NCI-H526 (cell line): ENCODE measurements at places on chromosomes 5 and 9.

DNA sequence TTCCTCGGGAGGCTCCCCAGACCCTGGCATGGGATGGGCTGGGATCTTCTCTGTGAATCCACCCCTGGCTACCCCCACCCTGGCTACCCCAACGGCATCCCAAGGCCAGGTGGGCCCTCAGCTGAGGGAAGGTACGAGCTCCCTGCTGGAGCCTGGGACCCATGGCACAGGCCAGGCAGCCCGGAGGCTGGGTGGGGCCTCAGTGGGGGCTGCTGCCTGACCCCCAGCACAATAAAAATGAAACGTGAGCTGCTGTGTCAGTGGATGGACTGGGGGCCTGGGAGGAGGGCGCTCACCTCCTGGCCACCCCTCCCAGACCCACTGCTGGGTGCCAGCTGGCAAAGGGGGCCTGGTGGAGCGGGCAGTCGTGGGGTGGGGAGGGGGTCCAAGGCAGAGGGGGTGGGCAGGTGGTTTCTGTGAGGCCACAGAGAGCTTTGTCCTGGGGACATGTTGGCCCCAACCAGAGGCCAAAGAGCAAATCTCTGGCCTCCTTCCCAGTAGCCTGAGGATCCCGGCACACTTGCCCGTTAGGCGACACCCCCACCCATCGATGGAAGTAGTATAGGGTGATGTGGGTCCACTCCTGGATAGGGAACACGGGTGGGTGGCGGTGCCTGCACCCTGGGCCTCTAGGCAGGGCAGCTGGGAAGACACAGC is 9.8 kb downstream of the EGFL7 start:
- DNase-seq, result no peak

- DNase-seq, result no peak
Observed at GRCh38 chr5:179901915-179902762, 5.6 kb downstream of the TBC1D9B start.

GRCh38 chr9:13387734-13388067 is 108.2 kb upstream of the MPDZ start:
- no peak for DNase-seq

GRCh38 chr5:127839496-127840197 is 136.5 kb downstream of the CCDC192 start:
- DNase-seq, result no peak

DNA sequence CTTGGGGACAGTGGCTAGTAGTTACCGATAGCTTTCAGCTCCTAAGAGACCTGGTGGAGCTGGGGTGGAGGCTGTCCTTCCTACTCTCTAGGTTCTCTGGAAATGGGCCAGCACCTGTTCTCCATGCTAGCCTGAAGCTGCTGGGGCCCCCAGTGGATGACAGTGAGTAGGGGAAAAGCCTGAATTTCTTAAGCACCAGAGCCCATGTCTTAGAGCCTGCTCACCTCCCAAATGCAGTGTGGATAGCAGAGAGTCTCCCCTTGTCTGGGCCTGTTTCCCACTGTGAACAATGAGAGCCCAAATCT is 105.8 kb downstream of the DAB2IP start:
- DNase-seq, result no peak

- no peak for DNase-seq
Observed at GRCh38 chr5:142784401-142784955, 14.3 kb downstream of the ARHGAP26 start.

DNA sequence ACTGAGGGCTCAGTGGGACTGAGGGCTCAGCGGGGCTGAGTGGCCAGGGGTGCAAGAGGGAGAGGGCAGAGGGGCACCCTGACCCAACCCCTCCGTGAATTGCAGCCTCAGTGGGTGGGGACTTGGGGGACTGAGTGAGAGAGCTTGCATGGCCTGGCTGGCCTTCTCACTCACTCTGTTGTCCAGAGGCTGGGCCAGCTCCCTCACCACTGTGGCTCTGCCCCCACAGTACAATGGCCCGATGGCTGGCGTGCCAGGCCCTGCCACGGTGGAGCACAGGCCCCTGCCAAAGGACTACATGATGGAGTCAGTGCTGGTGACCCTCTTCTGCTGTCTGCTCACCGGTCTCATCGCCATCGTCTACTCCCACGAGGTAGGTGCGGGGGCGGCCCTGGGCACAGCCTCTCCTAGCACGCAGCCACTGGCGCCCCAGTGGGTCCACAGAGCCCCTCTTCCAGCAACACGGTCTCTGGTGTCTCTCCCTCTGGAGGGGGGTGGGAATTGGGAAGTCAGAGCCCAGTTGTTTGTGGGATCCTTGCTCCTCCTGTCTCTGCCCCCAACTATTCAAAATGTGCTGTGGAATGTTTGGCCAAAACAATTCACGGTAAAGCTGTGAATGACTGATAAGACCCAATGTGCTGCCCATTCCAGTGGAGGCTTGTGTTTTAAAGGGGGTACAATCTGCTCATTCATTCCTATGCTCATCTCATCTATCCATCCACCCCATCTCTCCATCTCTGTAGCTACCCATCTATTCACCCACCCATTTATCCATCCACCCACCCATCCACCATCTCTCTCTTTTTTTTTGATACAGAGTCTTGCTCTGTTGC is 10.7 kb downstream of the PRRT1B start:
- no peak for DNase-seq

- DNase-seq, result no peak
Observed at GRCh38 chr9:115808108-115808507, 345.5 kb upstream of the PAPPA start.

GRCh38 chr5:157109744-157110143 is 900 bp upstream of the HAVCR2 start:
- DNase-seq, result no peak

- no peak for DNase-seq
Observed at GRCh38 chr5:16902846-16903245, 33.2 kb downstream of the MYO10 start.

GRCh38 chr9:4276856-4277255 is 23.0 kb downstream of the GLIS3 start:
- no peak for DNase-seq

- peak; percentile 89 for DNase-seq
Observed at GRCh38 chr5:139903795-139904565, 108.4 kb downstream of the PSD2 start.

DNA sequence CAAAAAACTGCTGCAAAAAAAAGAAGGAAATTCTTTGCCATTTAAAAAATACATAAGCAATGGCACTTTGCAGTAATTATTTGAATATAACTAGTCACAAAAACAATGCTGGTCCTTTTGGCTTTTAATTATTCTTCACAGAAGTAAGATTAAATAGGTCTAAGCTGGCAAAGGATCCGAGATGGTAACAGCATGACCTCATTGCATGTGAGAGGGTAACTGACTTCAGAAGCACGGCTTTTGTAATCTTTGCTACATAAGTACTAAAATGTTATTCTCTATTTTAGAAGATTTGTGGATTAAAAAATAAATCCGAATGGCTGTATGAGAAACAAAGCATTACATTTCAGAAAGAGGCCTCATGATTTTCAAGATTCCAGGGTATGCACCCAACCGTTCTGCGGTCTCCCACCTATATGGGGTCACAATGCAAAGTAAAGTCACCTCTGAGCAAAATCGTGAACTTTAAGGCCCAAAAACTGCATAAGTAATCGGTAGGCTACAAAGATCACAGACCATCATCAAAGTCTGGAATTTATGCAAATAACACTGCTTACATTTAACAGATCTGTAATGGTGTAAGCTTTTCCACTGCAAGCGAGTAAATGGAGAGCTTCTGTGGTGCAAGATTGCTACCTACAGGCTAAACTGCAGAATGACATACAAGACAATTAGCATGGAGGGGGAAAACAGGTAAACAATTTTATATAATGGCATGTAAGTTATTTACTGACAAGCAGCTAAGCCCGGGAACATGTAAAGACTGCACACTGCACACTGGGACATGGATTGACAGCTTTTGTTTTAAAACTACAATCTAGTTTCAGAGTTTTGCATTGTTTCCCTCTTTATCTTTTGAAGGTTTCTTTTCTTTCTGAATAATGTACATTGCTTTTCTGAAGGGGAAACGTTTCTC is 231.6 kb downstream of the SLF1 start:
- DNase-seq, result peak; percentile 77

DNA sequence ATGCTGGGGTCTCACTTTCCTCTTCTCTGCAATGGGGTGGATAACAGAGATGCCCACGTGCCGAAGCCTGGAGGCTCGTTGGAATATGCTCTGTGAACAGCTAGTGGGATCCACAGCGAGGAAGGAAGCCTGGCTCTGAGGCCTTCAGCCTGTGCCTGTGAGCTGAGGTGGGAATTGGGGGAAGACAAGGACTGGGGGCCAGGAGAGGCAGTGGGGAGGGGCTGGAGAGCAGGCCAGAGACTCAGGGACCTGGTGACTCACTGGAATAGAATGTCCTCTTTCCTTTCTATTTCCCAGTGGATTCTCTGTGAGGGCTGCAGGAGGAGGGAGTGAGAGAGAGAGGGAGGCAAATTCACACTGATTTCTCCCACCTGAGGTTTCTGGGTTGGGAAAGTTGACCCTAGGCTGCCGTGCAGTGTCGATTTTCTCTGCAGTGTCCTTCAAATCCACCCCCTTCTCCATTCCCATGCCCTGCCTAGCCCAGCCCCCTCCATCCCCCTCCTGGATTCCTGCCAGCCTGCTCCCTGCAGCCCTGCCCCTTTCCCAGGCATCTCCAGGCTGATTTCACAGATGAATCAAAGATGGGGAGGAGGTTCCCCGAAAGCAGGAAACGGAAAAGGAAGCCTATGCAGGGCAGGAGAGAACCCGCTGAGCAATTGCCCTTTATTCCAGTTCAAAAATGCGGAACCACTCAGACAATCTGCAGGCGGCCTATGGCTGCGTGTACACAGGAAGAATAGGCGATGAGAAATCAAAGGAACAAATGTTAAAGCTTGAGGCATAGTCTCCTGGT is 1.4 kb upstream of the SPAAR start:
- DNase-seq, result no peak

DNA sequence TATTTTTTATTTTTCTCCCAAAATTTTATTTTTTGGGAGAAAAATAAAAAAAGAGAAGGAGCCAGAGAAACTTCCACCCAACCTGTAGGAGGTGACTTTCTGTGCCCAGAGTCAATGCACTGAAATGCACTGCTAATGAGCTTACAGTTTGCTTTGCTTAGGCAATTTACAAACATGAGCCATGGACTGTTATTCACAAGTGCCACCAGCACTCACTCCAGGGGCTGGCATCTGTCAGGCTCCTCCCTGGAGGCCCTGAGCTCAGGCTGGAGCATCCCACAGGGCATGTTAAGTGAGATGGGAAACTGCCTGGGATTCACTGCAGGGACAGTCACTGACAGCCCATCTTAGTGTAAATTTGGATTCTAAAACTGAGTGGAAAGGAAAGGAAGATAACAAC is 74.9 kb downstream of the FANCC start:
- DNase-seq, result no peak

GRCh38 chr9:36864491-36865410 is 169.3 kb downstream of the PAX5 start:
- DNase-seq, result peak; percentile 91

- DNase-seq, result no peak
Observed at GRCh38 chr9:19416143-19416542, 7.3 kb downstream of the ACER2 start.

DNA sequence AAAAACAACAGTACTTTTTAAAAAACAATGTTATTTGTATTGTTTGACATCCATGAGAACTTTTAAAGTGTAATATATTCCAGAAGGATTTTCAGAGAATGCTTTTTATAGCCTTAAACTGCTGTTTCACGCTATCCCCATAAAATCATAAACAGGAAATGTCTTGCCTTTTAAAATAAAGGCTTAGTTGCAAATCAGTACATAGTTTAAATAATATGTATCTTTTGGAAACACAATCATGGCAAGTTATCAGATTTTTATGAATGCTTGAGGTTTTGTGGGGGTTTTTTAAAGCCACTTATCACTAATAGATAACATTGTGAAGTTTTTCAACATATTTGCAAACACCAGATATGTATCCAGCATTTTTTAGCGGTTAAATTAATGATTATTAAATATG is 37.2 kb upstream of the F2RL2 start:
- no peak for DNase-seq

GRCh38 chr9:121082075-121082474 is 7.3 kb downstream of the CNTRL start:
- no peak for DNase-seq

DNA sequence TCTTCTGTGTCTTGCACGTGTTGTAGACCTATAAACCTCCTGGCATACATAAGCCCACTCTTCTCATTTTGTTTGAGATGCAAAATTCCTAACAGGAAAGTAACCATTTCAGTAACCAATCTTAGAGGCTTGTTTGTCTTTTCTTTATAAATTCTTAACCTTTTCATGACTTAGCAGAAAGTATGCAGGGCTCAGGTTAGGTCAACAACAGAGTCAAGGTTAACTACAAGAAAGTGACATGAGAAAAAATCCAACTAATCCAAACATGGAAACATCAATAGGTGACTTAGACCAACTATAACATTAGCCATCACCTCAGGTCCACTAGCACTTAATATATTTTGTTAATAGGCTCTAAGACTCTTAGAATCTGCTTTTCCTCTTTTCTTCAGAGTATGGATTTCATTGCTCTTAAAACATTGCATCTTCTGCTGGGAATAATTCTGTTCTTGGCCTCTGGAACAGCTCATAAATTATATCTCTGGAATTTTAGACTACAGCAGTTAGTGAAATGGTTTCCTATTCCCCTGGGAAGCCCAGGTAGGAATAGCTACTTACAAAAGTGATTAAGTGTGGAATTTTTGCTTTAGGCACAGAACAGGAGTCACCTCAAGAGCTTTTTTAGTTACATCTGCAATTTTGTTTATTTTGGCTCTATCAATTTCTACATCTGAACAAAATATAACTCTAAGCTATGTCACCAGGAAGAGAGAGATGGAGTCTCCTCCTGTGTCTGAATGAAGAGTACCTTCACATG is 155.3 kb upstream of the ANKRD55 start:
- no peak for DNase-seq

DNA sequence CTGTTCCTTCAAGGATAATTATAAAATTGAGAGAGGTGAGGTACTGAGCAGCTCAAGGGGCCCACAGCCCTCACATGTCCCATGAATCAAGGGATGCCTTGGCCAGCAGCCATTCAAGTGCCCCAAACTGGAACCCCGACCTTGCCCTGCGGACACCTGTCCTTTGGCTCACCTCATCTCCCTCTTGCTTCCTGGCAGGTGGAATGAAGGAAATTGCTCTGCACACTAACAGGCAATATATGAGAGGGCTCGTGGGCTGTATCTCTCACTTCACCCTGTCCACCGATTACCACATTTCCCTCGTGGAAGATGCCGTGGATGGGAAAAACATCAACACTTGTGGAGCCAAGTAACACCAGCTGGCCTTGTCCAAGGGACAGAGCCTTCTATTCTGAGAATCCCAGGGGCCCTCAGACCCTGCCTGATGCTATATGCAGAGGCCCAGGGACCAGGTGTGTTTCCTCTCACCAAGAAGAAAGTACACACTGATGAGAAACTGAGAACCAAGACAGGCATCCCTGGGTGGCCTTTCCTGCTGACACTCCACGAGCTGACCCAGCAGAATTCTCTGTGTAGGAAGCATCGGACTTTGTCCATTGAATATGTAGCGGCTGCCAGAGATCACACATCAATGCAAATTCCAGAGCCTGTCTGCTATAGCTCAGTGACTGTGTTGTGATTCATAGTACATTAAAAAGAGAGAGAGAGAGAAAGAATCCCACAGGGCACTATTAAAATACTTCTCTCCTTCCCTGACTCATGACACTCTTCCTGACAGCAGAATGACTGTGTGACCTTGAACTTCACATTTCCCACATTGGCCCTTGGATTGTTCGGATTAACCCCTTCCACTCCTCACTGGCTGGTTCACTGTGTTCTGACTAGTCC is 92.6 kb downstream of the LIFR start:
- DNase-seq, result peak; percentile 15

- peak; percentile 86 for DNase-seq
Observed at GRCh38 chr5:179802950-179803562, 3.6 kb downstream of the MGAT4B start.

GRCh38 chr5:170818232-170818631 is 34.7 kb downstream of the GABRP start:
- DNase-seq, result no peak

GRCh38 chr9:135533113-135533512 is 11.9 kb downstream of the LCN1 start:
- DNase-seq, result no peak
